IPS DF 19.7 (cell line): ENCODE measurements at places on chromosomes 7 and 10.

GRCh38 chr10:102713539-102713813 is 721 bp downstream of the ARL3 start:
- DNase-seq: no peak

DNA sequence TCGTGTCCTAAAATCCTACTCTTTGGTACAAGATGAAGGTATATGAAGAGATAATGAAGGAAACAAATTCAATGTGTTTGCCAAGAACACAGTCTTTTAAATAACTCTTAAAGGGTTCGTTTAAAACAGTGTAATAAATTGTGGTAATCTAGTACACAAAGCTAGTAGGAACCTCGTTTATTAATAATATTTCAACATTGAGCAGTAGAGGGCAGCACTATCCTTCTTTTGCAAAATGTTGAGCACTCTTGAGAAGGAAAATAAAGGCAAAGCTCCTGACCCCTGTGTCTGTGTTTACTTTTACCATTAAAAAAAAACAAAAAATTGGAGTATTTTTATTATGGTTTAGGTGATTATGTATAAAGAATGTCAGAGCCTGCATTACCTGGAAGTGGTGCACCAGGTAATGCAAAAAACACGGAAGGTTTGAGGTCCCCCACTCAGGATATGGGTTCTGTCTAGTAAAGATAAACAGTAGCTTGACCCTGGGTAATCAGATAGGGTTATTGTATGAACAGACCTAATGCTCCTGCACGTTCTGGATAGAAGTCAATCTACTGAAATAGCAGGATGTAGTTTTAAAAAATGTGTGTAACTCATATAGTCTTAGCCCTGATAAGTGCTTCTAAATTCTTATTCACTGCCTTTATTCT is 5.7 kb upstream of the GOT1 start:
- DNase-seq: no peak

DNA sequence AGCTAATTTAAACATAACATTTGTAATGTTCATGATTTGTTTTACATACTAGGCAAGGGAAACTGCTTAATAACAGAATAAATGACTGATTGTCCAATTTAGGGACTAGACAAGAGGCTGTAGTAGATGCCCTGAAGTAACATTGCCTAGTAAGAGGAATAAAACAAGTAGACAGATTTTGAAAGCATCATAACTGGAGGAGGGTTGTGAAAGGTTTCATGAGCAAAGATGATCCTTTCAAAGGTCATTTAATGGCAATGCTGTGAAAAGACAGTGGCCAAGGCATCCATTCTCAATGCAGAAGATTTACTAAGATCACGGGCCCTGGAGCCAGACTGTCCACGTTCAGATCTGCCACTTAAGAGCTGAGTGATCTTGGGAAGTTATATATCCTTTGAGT is 44.8 kb upstream of the HHEX start:
- DNase-seq: no peak

DNA sequence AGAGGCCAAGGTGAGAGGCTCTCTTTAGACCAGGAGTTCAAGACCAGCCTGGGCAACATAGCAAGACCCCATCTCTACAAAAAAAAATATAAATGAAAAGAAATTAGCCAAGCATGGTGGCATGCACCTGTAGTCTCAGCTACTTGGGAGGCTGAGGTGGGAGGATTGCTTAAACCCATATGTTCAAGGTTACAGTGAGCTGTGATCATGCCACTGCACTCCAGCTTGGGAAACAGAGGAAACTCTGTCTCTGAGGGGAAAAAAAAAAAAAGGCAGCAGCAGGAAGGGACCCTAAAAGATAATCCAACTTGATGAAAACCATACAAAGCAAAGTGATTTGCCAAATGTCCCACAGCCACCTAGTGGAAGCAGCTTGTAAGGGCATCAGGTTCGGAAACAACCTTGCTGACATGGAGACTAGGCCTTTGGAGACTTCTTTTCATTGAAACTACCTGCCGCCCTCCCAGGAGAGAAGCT is 15.6 kb upstream of the PBLD start:
- peak; percentile 35 for DNase-seq

- DNase-seq: no peak
Measured at GRCh38 chr10:77537720-77538373, 99.8 kb downstream of the KCNMA1 start.

DNA sequence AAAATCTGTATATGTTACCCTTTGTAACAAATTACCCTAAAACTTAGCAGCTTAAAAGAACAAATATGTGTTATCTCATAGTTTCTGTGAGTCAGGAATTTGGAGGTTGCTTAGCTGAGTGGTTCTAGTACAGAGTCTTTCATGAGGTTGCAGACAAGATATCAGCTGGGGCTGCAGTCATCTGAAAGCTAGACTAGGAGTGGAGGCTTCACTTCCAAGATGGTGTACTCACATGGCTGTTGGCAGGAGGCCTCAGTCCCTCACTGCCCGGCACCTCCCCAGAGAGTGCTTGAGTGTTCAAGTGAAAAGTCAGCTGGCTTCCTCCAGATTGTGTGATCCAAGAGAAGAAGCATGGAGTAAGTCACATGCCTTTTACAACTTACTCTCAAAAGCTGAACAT is 16.9 kb upstream of the GGCT start:
- no peak for DNase-seq

DNA sequence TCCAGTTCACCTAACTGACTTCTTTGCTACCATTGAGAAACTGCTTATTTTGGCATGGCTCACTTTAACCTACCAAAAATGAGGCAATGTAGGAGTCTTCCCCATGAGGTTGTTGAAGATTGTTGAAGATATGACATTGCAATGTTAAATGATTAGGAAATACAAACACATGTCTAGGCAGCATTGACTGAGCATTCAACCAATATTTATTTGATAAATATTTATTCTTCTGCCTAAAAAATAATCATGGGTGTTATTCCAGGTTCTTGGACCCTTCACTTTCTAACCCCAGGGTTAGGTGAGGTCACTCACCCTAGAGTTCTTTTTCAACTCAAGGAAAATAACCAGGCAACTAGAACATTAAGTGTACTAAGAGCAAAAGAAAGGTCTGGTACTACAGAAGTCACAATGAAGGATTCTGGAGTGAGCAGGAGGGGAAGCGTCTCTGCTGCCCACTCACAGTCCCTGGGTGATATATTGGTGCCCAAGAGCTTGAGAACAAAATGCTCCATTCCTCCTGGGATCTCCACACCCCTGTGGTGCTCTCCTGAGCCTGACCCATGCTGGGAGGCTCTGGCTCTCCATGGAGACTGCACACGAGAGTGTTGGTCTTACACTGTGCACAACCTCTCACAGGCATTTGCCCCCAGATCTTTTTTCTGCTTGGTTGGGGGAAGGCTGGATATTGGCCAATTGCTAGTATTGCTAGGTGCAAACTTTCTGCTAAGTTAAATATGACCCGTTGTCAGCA is 123.4 kb downstream of the SPAG6 start:
- no peak for DNase-seq

DNA sequence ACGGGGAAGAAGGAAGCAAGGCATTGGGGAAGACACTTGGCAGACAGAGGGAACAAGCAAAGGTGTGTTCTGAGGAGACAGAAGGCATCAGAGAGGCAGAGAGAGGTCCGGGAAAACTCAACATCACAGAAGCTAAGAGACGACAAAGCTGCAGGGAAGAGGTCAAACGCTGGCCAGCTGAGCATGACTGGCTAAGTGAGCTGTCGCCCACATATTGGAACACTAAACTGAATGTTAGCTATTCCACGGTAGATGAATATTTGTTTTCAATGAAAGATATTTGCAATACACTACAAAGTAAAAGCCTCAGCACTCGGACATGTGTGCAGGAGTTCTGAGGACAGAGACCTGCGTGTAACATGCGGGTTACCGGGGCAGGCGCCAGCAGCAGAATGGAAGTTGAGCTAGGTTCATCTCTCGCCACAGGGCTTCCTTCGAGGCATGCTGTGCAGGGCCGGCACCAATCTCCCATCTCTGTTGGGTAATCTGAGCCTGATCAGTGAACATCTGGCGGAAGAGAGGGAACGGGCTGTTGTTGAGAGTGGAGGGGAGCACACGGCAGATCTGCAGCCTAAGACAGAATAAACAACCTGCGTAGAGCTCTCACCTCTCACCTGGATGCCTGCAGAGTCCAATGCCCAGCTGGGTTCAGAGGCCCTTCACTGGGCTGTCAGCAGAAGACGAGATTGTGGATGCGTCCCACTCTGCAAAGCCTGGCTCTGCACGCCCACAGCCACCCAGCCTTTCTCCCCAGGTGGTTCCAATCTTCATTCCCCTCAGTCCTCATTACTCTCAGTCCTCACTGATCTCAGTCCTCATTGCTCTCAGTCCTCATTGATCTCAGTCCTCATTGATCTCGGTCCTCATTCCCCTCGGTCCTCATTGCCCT is 35.9 kb downstream of the INSIG1 start:
- no peak for DNase-seq

DNA sequence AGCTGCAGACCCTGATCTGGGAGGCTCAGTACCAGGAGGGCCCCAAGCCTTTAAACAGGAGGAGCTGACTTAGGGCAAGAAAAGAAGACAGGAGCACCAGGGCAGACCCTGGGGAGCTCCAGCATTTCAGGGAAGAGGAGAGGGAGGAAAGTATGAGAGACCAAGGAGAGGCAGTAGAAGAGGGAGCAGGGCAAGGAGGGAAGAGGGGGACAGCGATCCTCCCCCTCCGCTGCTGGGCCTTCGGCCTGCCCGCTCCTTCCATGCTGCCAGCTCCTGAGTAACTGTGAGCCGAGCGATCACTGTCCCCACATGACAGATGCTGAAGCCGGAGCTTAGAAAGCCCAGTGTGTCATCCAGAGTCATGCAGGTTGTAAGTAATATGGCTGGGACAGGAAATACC is 65.9 kb downstream of the ALOX5 start:
- DNase-seq: no peak

GRCh38 chr10:103067484-103067883 is 125.6 kb downstream of the NT5C2 start:
- DNase-seq: no peak

DNA sequence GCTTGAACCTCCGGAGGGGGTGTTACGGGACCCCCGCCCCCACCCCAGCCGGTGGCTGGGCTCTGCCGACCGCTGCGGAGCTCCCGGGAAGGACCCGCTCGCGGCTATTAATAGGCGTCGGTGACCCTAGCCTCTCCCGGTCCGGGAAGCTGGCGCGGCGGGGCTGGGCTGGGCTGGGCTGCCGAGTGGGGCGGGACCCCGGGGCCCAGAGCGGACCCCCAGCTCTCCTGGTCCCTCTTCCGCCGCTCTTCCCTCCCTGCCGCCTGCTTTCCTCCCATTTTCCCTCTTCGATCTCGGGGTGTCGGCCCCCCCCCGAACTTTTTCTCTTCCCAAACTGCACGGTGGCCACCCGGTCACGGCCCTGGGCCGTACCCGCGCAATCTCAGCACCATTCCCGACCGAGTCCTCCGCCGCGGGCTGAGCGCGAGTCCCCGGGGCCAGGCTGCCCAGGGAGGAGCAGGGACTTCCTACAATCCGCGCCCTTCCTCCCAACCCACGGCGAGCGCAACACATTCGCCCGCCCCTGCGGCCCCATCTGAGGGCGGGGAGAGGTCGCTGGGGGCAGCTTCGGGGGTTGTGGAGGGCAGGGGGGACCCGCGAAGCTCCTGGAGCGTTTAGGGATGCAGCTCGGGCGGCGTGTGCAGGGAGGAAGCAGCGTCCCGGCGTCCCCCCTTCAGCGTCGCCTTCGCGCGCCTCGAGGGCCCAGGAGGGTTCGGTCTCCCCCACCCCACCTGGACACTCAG is 3.1 kb upstream of the ELFN1 start:
- no peak for DNase-seq

- no peak for DNase-seq
Measured at GRCh38 chr10:110343947-110344346, 39.2 kb upstream of the SMNDC1 start.

- DNase-seq: no peak
Measured at GRCh38 chr7:46369933-46370654, 449.0 kb upstream of the IGFBP3 start.

GRCh38 chr7:35905555-35905954 is 104.7 kb downstream of the SEPTIN7 start:
- no peak for DNase-seq

DNA sequence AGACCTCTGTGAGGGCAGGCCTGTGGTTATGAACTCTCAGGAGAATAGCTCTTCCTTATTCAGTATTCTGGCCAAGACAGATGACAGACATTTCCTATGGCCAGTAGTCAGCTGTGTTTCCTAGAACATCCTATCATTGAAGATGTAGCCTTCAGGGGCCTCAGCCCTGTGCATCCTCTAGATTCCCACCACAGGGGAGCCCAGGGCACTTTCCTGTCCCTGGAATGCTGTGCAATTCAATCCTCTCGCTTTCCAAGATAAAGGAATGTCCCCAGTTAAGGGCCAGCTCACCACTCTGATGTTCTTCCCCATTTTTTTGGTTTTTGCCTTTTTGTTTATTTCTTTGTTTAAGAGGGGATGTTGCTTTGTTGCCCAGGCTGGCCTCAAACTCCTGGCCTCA is 578.8 kb upstream of the C7orf33 start:
- peak; percentile 40 for DNase-seq

DNA sequence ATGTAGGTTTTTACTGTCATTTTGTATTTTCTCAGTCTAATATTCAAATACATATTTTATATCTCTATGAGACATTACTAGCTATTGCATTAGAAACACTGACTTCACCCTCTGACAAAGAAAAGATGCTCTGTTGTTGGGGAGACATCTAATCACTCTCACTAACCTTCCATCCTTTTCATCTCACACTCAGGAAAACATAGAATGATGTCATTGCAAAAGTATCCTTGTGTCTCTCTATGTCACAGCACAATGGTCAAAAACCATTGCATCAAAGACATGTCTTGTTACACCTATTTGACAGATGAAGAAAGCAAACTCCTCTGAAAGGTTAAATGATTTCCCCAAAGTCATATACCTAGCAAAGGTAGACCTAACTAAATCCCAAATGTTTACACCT is 231.3 kb upstream of the PTN start:
- DNase-seq: no peak

- DNase-seq: no peak
Measured at GRCh38 chr7:72007018-72007417, 405.1 kb downstream of the CALN1 start.

DNA sequence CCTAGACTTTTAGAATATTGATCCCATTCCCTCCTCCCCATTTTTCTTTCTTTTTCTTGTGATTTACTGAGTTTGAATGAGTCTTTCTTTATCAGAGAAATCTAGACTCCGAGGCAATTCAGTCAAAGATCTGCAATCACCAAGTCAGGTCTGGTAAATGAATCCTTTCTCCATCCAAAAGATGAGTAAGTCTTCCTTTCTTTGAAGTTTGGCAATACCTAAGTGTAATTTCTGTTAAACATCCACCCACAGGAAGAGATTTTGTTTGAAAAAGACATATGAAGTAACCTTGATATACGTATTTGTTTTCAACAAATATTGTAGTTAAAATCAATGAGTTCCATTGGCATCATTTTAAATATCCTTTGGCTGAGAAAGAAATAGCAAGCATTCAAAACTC is 58.3 kb downstream of the SLC39A12 start:
- no peak for DNase-seq

DNA sequence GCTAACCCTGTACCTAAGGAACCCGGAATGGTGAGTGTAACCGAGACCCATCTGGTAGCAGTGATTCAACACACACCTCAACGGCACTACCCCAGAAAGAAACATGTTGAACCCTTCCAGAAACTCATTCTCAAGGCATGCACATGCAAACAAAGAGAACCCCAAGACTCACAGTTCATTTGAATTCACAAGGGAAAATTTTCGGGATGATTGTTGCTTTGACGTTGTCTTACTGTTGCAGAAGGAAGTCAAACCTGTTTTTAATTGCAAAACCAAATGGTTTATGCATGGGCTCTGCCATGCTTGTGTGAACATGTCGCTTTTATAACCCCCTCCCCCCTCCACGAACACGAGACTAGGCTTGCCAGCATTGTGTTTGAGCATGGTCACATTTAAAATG is 539.7 kb downstream of the GATA3 start:
- DNase-seq: no peak
